Stimulated activated CD4-positive, alpha-beta T cell treated with anti-CD3 and anti-CD28 coated beads, Interleukin-2, amount 100 ng/mL, for 4 hours (primary cell): ENCODE measurements at places on chromosomes 6 and 20.

DNA sequence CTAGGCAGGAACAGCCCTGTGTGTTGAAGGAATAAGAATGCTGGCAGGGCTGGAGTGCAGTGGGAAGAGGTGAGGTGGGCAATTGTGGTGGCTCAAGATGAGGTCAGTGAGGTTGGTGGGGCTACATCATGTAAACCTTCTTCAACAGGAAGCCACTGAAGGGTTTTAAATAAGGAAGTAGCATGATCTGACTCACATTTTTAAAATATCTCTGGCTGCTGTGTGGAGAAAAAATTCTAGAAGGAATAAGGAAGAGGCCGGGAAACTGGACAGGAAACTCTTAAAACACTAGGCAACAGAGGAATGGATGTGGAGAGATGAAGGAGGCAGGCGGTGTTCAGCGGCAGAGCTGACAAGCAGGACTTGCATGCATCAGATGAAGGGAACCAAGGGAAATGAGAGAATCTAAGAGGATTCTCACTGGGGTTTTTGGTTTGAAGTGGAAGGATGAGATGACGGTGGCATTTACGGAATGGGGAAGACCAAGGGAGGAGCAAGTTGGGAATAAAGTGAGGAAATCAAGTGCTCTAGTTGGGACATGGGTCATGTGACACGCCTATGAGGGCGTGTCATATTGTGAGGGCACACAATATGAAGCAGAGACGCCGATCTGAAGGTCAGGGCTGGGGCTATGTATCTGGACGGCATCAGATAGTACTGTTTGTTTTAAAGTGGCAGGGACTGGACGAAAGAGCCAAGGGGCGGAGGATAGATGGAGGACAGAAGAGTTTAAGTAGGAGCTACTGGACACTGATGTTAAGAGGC is 18.2 kb downstream of the TMEM242 start:
- no peak for DNase-seq

GRCh38 chr6:55443238-55444134 is 116.2 kb downstream of the GFRAL start:
- no peak for DNase-seq

GRCh38 chr6:26550250-26550993 is 12.3 kb downstream of the HMGN4 start:
- DNase-seq = no peak

DNA sequence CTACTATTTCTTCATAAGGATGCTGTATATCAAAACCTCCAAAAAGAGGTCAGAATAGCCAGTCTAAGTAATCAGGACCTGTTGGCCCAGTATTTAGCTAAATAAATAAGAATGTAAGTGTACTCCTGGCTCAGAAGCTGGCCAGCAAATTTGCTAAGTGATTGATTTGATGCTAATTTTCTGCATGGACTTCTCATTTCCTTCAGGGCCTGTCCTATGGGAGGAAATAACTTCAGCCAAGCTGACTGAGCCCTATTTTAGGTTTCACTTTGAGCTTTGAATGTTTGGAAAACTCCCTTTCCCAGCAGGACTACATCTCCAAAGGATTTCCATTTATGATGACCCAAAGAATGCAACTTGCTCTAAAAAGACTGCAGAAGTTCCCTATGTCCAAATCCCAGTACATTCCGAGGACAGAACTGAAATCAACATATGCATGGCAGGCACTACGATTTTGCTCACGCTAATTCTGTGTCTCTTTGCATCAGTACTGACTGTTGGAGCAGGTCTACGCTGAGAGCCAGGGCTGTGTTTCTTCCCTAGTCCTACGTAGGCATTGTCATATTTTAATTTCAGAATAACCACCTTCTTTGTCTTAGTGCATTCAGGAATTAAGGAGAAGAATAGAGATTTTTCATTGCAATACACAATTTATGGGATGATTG is 441.4 kb upstream of the PLCB4 start:
- no peak for DNase-seq

DNA sequence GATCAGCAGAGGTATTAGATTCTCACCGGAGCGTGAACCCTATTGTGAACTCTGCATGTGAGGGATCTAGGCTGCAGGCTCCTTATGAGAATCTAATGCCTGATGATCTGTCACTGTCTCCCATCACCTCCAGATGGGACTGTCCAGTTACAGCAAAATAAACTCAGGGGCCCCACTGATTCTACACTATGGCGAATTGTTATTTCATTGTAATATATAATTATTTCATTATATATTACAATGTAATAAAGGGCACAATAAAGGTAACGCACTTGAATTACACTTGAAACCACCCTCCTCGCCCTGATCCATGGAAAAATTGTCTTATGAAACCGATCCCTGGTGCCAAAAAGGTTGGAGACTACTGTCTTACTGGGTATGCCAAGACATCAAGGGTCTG is 18.6 kb downstream of the PRKN start:
- DNase-seq = no peak

GRCh38 chr6:151992091-151992490 is 184.6 kb downstream of the ESR1 start:
- DNase-seq = no peak

- DNase-seq = no peak
These were observed 708.2 kb downstream of the PRKN start for GRCh38 chr6:162019349-162019748.
